ENCODE measurements at places on chromosomes 13 and 19.
A peak's percentile ranks its signal among the peaks of the same experiment; 100 is the strongest.

DNA sequence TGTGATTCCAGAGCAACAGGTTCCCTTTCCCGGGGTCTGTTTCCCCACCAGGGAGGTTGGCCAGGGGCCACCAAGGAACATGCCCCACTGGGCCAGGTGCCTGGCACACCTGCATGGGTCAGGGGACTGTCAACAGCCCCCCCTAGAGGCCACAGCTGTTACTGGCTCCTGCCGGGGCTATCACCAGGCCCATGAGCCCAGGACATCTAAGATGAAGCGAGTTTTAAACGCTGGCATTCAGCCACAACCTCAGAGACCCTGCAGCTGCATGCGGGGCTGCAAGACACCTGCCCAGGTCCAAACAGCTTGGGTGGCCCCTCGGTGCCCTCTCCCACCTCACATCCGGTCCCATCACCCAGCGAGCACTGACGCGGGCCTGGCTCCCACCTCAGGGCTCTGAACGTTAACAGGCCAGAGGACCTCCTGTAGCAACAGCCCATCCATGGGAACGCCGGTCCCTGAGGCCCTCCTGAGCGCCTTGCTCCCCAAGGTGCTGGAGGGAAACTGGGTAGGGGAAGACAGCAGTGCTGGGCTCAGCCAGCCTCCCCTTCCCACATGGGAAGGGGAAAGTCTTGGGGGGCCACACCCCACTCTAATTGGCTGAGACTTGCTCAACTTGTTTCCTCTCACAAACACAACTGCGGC lies 12.0 kb downstream of the KHSRP start:
- peak; percentile 38 for DNase-seq

DNA sequence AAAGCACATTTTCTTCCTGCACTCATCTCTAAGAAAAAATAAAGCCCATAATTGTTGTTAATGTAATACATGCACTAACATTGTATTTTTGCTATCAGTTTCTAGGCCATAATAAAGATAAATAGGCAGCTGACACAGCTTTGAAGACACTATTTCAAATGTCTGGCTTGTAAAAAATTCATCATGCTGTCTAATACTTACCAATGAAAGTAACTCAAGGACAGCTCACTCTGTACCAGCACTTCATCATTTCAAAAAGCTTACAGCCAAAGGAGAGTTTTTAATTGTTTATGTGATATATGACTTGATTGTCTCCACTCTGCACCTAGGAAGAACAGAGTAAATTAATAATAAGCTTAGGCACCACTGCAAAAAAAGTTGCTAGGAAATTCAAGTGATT lies 1423.3 kb upstream of the PCDH20 start:
- no peak for DNase-seq

DNA sequence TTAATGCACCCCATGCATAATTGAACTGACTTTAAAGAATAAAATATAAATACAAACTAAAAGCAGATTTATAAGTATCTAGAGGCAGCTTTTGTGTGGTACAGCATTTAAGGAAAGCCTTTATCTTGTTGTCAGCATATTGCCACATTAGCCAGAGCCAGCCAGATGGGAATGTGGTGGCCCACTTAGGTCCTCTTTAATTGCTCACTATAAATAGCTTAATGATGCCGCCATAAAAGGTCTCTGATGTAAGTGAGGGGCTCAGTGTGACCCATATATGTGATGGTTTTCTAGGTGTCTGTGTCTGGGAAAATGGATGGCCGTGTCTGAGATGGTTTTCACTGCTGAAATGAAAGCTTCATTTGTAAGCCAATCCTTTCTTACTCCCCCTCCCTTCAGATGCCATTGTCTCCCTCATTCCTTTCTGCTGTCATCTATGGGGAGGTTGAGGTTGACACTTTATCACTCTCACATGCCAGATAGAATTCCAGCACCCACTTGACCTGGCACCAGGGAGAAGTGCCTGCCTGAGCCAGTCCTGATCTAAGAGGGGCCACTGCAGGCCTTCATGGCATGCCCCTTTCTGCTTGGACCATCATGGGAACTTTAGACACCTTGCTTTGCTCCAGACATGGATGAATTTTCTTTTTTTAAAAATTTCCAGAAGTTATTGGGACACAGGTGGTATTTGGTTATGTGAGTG lies 135.3 kb downstream of the MTUS2 start:
- DNase-seq, result no peak

DNA sequence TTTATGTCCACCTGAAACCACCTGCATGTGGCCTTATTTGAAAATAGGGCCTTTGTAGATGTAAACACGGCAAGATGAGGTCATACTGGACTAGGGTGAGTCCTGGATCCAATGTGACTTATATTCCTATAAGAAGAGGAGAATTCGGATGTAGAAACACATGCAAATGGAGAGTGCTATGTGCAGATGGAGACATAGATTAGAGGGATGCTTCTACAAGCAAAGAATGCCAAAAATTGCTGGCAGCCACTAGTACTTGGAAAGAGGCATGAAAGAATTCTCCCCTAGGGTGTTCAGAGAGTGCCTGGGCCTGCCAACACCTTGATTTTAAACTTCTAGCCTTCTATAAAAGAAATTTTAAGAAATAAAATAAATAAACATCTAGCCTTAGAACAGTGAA lies 226.1 kb downstream of the RFC3 start:
- DNase-seq, result no peak

GRCh38 chr13:70893832-70894231 lies 785.6 kb upstream of the KLHL1 start:
- DNase-seq, result no peak
